BE2C (cell line): ENCODE measurements at places on chromosomes 3 and 15.

DNA sequence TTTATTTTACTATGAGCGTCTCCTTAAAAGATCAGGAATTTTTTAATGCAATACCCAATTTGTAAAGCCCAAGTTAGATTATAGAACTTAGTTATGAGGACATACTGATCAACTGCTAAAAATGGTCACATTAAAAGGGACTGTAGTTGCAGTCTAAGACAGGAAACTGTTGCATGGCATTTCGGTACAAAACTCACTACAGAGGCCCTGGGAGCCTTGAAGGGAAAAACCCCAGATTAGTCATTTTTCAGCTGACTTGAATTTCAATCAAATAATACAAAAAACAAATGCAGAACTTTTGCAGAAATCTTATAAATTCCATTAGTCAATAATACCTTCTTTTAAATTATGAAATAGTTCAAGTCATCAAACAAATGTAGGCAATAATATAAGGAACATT, 6.9 kb upstream of the PTX3 start:
- DNase-seq = no peak

- DNase-seq = no peak
These were observed 77.8 kb downstream of the GHSR start for GRCh38 chr3:172370419-172370818.

DNA sequence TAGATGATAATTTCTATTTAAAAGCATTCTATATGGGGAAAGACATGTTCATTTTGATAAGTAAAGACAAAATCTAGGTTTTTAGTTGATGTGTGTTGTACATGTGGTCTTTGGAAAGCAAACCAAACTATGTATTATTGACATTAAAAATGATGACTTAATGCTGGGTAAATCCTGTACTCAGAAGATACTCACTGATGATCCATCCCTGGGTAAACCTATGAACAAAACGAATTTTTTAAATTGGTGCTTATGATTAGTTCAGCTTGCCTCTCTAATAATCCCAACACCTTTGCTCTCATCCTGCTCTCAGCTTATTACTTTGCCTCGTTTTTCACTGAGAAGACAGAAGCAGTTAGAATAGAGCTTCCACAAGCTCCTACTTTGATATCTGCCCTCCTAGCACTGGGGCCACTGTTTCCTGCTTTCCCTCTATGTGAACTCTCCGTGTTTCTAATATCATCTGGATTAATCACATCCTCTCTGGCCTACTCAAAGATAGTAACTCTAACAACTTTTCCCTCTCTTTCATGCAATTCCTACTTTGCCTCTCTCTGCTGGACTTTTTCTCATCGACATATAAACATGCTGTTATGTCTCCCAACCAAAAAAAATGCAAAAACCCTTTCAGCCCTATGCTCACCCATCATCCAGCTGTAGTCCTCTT, 29.3 kb downstream of the RARRES1 start:
- no peak for DNase-seq

DNA sequence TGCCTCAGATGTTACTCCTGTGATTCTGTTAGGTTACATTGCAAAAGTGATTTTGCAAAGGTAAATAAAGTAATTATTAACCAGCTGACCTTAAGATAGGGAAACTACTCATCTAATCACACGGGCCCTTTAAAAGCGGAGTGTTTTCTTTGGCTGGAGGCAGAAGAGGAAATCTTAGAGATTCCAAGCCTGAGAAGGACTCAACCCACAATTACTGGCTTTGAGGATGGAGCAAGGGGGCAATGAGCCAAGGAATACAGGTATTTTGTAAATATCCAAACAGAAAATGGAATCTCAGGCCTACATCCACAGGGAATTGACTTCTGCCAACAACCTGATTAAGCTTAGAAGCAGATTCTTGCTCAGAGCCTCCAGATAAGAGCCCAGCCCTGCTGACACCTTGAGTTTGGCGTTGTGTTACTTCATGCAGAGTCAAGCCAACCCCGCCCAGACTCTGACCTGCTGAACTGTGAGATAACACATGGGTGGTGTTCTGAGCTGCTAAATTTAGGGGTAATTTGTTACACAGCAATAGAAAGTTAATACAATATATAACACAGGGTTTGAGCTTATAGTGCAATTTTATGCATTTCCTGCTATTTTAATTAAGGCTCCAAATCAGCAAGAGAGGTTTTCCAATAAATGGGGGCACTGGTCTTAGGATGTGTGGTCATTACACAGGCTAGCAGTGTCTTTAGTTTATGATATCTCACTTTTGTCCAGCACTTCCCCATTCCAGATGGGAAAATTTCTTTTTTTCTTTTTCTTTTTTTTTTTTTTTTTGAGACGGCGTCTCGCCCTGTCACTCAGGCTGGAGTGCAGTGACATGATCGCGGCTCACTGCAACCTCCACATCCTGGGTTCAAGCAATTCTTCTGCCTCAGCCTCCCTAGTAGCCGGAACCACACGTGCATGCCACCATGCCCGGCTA, 19.5 kb downstream of the NFKBIZ start:
- DNase-seq = no peak

DNA sequence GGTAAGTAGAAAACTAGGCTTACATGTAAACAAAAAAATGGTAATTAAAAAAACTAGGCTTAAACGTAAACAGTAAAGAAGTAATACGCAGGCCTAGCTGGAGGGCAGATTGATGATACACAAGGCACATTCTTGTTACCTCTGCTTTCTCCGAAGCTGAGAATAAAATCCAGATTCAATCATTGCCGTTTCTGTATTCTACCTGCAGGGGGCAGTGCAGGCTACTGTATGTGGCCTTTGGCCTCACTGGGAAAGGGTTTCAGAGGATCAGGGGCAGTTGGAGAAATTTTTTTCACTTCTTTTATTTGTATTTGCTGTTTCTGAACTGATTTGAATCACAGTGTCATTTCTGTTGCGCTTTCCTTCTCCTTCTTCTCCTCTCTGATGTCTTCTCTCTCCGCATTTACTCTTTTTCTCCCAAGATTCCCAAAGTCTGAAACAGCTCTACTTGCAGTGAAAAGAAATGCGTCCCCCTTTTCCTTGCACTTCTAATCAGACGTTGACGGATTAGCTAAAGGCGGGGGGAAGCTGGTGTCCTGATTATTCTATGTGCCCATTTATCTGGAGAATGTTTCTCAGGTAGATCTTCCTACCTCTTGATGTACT, 67.1 kb upstream of the MCTP2 start:
- peak; percentile 67 for DNase-seq

GRCh38 chr3:14301558-14301957, 100.8 kb upstream of the SLC6A6 start:
- no peak for DNase-seq

- DNase-seq = no peak
These were observed 42.8 kb upstream of the IQSEC1 start for GRCh38 chr3:13115991-13116390.

DNA sequence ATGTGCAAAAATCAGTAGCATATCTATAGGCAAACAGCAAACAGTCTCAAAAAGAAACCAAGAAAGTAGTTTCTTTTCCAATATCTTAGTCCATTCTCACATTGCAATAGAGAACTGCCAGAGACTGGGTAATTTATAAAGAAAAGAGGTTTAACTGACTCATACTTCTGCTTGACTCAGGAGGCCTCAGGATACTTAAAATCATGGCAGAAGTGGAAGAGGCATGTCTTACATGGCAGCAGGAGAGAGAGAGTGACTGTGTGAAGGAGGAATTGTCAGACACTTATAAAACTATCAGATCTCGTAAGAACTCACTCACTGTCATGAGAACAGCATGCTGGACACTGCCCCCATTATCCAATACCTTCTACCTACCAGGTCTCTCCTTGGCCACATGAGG, 327.9 kb upstream of the EPHA3 start:
- DNase-seq = no peak

GRCh38 chr3:29751647-29752314, 470.9 kb downstream of the RBMS3 start:
- no peak for DNase-seq

DNA sequence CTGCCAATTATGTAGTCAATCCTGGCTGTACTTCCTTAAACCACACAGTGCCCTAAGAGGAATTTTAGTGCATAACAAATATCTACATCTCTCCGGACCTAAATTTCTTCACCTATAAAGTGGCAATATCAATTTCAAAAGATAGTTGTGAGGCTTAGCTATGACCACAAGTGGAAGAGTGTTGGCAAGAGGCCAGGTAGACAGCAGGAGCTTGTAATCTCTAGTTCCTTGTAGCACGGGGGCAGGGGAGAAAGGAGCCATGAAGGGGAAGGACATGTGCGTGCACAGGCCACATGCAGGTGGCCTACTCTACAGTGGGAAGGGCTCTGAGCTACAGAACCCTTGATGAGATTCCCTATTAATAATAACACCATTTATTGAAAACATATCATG, 269.7 kb downstream of the ABHD5 start:
- no peak for DNase-seq

GRCh38 chr15:68369931-68370767, 61.8 kb downstream of the ITGA11 start:
- DNase-seq = no peak

DNA sequence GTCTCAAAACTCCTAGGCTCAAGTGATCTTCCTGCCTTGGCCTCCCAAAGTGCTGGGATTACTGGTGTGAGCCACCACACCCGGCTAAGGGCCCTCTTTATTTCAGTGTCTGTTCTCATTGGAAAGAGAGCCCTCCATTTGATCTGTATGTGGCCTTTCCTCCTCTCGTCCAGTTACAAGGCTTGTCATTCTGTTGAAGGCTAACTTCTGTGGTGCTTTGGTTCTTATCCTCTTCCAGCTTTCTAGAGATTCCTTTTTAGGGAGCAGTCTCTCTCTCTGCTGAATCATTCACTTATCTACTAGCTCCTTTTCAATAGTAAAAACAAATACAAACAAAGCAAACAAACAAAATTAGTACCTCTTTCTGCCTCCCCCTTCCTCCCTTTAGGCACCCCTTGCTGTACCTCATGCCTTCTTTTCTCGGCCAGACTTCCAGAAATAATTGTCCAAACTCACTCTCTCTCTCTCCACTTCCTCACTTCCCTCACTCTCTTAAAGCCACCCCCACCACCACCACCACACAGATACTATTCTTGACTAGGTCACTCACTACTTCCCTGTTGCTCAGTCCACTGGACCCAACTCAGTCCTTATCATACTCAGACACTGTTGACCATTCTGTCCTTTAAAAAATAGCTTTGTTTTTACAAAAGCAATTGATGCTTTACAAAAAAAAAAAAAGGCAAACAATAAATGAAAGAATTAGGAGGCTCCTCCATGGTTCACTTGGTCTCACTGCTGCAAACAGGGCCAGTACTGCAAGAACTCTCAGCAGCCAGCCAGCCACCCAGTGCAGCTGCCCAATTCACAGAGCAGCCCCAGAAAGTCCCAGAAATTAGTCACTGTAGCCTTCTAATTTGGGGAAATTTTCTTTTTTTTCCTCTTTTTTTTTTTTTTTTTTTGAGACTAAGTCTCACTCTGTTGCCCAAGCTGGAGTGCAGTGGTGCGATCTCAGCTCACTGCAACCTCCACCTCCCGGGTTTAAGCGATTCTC, 31.7 kb upstream of the RAB11A start:
- DNase-seq = no peak

DNA sequence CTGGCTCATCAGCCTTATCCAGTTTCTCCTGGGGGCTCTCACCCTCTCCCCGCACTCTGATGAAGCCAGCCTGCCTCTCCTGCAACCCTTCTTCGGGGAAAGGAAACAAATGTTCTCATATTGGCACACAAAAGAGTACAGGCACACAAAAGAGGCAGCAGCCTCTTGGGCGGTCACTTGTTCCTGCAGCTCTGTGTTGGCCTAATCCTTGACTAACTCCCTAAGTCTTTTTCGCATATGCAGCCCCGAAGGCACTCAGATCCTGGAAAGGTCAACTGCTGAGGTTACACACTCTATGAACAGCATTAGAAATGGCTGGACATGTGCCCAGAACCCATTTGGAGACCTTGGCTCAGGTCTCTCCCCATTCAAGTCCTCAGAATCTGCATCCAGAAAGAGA, 7.4 kb upstream of the CAMP start:
- DNase-seq = no peak

DNA sequence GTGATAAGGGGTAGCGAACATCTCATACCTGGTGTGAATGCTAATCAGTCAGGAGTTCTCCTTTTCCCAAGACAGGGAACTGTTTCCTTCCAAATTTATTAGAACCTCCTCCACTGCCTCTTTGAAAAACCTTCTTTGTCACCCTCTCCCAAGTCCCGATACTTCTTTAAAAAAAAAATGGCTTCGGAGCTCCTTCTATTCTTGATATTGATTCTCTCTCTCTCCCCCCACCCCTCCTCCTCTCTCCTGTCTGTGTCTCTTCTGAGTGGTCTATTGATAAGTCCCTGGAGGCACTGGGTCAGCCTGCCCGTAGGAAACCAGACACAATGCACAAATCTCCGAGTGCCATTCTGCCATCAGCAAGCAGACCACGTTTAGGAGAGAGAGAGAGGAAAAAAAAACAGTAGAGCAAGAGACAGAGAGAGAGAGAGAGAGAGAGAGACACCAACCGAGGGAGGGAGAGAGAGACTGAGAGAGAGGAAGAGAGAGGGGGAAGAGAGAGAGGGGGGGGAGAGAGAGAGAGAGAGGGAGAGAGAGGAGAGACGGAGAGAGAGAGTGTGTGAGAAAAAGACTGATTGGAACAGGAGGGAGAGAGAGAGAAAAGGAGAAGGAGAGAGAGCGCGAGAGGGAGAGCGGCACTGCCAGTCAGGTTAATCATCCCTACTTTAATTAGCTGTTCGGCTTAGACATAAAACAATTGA, 160.9 kb downstream of the TIGIT start:
- peak; percentile 77 for DNase-seq

GRCh38 chr3:188861842-188862744, 309.7 kb upstream of the TPRG1 start:
- DNase-seq = no peak

GRCh38 chr15:48025118-48025517, 95.7 kb upstream of the SLC24A5 start:
- DNase-seq = no peak

GRCh38 chr3:126924458-126924857, 58.5 kb upstream of the PLXNA1 start:
- DNase-seq = no peak

GRCh38 chr3:69290006-69290405, 95.9 kb downstream of the FRMD4B start:
- no peak for DNase-seq

DNA sequence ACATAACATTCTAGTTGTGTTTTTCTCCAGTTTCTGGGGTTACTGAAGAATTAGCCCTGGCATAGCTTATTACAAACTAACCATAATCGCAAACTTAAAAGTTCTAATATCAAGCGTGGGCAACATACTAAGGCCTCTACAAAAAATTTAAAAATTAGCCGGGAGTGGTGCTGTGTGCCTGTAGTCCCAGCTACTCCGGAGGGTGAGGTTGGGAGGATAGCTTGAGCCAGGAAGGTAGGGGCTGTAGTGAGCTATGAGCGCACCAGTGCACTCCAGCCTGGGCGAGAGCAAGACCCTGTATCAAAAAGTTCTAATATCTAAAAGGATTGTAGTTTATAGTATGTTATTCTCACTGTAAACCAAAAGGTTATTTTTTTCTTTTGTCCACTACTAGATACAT, 1.1 kb downstream of the OIP5 start:
- no peak for DNase-seq

- DNase-seq = peak; percentile 72
These were observed 18.0 kb upstream of the RYR3 start for GRCh38 chr15:33292717-33293307.

DNA sequence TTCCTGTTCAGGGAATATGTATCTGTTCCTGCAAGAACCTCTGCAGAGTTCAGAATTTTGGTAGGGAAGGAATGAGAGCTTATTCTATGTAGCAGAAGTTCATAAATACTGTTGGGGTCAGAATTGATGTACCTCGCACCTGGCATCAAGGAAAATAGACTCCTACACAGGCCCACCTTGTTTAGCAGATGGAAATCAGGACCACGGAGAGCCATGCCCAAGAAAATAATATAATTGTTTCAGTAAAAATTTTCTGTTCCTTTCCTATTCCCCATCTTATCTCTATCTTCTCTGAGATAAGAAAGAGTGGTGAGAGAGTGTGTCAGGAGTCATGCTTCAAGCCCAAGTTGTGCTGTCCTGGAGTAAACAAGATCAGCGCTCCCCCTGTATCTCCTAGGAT, 404.7 kb upstream of the UBE2E2 start:
- DNase-seq = no peak
